NCI-H460 (cell line): ENCODE measurements at places on chromosomes 16 and 17.

DNA sequence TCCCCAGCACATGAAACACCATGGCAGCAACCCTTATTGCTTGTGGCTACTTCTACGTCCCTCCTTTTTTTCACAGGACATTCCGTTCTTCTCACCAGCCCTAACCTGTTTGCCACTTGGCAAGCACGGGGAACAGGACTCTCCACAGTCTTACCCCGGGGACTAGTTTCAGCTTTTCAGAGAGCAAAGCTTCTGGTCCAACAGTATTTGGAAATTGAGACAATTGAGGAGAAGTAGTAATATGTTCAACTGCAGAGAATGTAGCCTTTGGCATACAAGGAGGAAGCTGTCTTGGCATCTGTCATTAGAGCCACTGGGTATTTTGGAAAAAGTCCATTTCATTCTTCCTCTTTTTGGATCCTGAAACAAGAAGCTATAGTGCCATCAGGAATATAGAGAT lies 65.7 kb downstream of the MAP2K6 start:
- no peak for DNase-seq

DNA sequence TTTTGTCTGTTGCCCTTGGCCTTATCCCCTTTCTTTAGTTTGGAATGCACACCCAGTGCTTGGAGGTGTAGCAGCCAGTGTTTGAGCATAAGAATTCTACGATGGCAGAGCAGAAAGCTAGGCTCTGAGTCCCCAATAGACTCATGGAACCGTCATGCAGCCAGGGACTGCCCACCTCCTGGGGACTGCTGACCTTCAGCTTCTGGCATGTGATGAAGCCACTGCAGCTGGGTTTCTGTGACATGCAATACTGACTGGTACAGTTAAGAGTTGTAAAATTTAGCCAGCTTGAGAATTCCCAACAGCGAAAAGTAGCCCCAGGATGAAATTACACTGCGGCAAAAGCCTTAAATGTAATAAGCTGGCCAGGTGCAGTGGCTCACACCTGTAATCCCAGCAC lies 9.0 kb upstream of the MAP3K14 start:
- no peak for DNase-seq

DNA sequence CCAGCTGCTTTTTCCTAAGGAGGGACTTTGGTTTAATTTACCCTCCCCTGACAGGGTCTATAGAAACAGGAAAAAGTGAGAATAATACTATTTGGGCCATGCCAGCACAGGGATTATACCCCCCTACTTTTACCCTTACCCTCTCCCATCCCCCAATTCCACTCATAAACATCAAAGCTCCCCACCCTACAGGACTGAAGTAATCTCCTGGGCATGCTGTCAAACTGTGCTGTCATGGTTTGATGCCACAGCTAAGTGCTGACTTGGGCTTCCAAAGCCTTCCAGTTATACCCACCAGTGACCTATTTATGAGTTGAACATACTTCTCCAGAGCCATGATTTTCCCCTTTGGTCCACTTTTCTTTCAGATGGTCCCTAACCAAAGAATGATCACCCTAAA lies 12.8 kb downstream of the PHF12 start:
- DNase-seq: no peak

- DNase-seq: no peak
Observed at GRCh38 chr17:64398320-64398719, 7.7 kb upstream of the PECAM1 start.

GRCh38 chr16:2250652-2251295 lies 613 bp downstream of the ECI1 start:
- no peak for DNase-seq

DNA sequence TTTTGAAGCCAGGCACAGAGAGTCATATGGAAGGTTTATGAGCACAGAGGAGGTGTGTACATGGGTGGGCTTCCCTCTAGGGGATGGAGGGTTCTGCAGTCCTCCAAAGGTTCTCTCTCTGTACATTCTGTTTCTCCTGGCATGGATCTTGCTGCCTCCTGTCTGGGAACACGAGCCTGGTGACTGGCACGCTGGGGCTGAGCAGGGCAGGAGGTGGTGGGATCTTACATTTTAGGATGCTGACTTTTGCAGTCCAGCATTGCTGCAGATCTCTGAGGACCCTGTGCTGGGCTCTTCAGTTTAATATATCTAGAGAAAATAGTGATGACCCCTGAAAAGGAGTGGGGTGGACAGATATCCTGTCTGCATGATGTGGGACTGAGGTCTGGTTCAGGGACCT lies 23.0 kb downstream of the FOXL1 start:
- no peak for DNase-seq
